Stimulated activated CD8-positive, alpha-beta memory T cell treated with anti-CD3 and anti-CD28 coated beads, Interleukin-7, amount 100 ng/mL, for 1 hour (primary cell): ENCODE measurements at places on chromosomes 4 and X.

- DNase-seq: no peak
Observed at GRCh38 chrX:119734897-119735339, 23.5 kb upstream of the SOWAHD start.

DNA sequence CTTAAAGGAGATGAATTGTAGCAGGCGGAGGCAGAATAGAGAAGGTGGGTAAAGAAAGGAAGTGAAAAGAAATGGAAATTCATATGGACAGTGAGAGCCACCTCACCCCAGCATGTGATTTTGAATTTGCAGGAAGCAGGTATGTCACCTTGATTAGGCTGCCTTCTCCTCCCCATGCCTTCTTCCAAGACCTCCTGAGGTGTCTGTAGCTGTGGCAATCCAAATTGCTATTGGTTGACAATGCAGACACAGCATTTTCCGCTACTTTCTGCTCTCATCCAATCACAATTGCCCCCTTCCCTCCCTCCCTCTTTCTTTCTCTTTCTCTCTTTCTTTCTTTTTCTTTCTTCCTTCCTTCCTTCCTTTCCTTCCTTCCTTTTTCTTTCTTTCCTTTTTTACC, 38.5 kb downstream of the RAB33B start:
- no peak for DNase-seq

DNA sequence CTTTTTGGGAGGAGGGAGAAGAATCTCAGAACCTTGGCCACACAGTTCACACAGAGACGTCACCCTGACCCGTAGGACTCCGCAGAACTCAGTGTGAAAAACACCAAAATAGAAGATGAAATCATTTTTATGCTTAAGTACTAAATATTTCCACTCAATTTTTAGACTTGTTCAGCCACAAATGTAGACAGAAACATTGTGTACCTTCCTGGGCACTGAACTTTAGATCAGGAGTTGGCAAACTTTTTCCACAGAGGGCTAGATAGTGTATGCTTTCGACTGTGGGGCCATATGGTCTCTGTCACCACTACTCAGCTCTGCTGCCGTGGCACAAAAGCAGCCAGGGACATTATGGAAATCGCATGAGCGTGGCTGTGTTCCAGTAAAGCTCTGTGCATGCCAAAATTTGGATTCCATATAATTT, 61.8 kb upstream of the STOX2 start:
- no peak for DNase-seq

DNA sequence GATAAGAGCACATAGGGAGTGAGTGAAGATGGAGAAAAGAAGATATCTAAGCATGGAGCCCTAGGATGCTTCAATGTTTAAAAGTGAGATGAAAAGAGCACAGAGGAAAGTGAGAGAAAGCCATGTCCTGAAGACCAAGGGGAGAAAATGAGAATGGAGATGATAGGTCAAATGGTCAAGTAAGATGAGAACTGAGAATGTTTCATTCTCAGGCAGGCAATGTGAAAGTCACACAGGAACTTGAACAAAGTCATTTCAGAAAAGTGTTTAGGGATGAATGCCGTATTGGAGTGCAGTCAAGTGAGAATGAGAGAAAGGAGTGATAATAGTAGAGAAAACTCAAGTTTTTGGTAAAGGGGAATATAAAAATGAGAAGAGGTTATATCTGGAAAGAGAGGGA, 148.7 kb upstream of the PTCHD1 start:
- no peak for DNase-seq

- DNase-seq: no peak
Observed at GRCh38 chrX:55389376-55389775, 62.6 kb upstream of the MAGEH1 start.

GRCh38 chr4:185912779-185913178, 100.8 kb upstream of the SORBS2 start:
- DNase-seq: no peak

- no peak for DNase-seq
Observed at GRCh38 chr4:13059019-13059418, 425.1 kb downstream of the RAB28 start.

DNA sequence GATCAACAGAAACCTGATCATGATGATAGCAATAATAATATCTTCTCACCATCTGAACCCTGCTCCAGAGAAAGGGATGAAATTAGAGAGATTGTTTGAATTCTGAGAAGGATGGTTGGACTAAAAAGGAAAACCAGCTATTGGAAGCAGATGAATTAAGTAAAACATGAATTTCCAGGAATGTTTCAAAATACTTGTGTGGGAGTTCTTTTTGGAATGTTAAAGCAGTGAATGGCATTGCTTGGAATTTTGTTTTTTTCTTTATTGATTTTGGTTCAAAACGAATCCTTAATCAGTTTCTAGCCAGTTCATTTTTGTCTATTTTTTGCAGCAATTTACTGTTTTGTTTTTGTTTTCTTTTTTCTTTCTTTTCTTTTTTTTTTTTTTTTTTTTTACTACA, 150.3 kb downstream of the NHS start:
- no peak for DNase-seq

- DNase-seq: no peak
Observed at GRCh38 chr4:113302051-113302450, 252.6 kb downstream of the ANK2 start.

- DNase-seq: no peak
Observed at GRCh38 chrX:50430917-50431575, 39.6 kb downstream of the DGKK start.

GRCh38 chr4:26074712-26075430, 160.9 kb downstream of the SMIM20 start:
- no peak for DNase-seq

DNA sequence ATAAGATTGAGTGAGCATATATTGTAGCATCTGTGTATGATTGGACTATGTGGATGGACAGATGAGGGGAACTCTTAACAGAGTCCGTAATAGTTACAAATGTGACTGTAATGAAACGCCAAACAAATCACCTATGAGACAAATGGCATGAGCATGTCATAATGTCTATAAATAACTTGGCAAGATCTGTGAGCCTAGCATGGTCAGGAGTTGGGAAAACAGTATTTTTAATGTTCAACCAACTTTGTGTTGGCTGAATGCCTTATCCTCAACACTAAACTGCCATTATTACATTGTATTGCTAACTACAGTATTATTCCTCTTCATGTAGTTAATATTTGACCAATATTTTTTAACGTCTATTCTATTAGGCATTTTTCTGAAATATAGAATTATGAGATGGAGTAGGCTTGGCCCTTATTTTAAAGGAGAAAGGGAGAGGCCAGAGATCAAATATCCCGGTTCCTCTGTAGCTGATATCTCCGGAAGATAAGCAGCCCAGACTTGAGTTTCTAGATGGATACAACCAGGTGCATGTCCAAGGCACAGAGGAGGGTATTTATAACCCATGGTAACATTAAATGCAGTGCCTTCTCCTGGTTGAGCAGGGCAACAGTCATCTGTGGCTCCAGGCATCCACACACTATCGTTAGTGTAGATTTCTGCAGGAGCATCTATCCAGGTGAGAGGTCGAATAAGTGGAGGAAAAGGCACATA, 32.7 kb downstream of the PF4 start:
- DNase-seq: no peak

DNA sequence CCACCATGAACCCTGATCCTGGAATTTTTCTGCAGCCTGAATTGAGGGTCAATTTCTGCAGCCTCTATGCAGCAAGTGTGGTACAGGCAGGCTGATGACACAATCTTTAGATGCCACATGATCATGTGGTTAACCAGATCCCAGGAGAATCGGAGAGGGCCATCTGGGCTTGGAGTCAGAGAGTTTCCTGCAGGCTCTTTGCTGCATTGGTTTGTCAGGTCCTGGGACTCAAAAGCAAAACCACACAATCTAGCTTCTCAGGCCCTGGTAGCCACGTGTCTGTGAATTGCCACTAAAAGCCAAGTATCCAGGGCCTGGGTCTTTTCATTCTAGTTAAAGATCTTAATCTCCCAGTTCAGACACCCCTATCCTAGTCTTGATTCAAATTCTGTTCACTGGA, 464.5 kb downstream of the BCOR start:
- DNase-seq: no peak

- DNase-seq: no peak
Observed at GRCh38 chrX:78429172-78429571, 101.8 kb upstream of the CYSLTR1 start.

DNA sequence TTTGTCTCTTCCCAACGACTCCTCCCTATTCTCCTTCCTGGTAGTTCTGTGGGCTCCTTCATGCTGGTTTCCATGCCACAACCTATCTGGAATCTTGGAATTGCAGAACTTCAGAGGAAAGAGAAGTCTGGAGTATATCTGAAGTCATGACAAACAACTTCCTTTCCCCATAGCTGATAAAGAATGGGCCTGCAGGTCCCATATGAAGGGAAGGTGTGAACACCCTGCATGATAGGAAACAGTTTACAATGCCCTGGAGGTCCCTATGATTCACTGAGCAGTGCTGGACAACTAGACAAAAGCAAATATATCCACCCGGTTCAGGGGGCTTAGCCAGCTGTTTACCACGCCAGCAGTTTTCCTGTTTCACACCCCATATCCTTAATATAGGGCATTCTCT, 19.4 kb downstream of the FAM9C start:
- no peak for DNase-seq

- DNase-seq: no peak
Observed at GRCh38 chr4:72467633-72468032, 101.4 kb downstream of the ADAMTS3 start.

- no peak for DNase-seq
Observed at GRCh38 chr4:19408490-19408889, 843.2 kb upstream of the SLIT2 start.

GRCh38 chrX:139112432-139112831, 400.9 kb upstream of the FGF13 start:
- DNase-seq: no peak

DNA sequence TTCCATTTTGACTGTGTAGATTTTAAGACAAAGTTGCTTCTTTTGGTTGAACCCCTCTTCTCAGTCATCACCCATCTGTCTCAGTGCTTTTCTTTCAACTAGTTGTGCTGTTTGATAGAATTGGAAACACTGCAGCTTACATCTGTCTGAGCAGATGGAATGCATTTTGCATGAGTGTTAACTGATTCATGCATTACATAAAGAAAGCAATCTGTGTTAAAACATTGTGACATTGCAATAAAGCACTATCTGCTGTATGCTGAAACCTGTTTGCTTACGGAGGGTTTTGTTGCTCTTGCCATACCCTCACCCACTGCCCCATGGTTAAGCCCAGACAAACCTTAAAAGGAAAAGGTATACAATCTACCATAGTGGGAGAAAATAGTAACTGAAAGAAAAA, 47.4 kb downstream of the NRK start:
- no peak for DNase-seq

- DNase-seq: no peak
Observed at GRCh38 chrX:1525583-1526355, 11.2 kb downstream of the P2RY8 start.

DNA sequence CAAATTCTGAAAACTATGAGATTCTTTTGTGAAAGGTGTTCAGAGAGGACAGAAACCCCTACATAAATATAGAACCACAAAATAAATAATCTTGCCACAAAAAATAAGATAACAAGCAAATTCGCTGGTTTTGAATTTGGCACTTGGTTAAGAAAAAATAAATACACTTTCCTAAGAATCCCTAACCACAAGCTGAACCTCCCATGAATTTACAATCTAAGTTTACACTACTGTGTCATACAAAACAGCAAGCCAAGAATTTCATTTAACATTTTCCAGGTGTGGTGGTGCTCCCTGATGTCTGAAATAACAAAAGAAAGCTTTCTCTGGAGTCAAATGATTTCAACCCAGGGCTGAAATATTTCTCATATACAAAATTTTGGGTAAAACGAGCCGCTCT, 121.0 kb downstream of the KCNIP4 start:
- no peak for DNase-seq

DNA sequence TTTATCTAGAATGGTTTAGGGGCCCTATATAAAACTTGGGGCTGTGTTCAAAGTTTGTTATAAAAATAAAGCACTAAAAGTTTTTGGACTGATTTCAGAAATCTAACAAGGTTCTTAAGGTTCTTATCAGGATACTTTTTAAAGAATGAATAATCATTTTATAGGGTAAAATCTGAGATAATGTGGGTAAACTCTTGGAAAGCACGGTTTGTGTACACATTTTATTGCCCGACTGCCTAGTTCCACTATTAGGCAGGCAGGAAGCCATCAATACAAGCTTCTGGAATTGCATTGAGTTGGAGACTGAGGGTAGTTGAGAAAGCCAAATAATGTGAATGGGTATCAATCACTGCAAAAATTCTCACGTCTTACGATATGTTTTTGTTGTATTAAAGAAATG, 331.0 kb upstream of the PITX2 start:
- no peak for DNase-seq

- no peak for DNase-seq
Observed at GRCh38 chrX:149248073-149248625, 257.0 kb downstream of the IDS start.

DNA sequence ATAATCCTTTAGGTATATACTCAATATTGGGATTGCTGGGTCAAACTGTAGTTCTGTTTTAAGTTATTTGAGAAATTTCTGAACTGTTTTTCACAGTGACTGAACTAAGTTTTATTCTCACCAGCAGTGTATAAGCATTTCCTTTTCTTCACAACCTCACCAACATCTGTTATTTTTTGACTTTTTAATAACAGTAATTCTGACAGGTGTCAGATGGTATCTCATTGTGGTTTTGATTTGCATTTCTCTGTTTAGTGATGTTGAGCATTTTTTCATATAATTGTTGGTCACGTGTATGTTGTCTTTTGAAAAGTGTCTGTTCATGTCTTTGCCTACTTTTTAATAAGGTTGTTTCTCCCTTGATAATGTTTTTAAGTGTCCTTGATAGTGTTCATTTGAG, 112.6 kb downstream of the LINC00632 start:
- DNase-seq: no peak

GRCh38 chrX:7927259-7928167, at the start of gene PNPLA4:
Gene PNPLA4, minus strand, starts transcription at chrX:7927413. Its CDS starts 1,294 bp downstream, at chrX:7926119.
- peak; percentile 77 for DNase-seq

- DNase-seq: no peak
Observed at GRCh38 chr4:102356562-102357202, 11.4 kb upstream of the SLC39A8 start.

DNA sequence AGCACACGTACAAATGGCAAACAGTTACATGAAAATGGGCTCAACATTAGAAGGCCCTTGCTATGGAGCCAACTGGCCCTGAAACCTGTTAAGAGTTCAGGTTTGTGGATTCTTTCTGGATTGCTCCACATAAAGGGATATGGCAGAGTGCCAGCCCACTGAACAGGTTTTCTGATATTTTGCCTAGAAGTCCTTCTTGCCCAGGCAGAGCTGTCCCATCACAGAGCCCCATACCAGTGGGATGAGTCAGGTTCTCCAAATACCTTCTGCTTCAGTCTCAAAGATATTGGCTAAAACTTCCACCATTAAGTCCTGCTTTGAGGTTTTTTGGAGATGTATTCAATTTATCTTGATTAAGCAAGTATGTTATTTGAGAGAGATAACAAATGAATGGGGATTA, 146.8 kb upstream of the IL1RAPL2 start:
- no peak for DNase-seq
